ENCODE measurements at places on chromosomes 7 and 10.

DNA sequence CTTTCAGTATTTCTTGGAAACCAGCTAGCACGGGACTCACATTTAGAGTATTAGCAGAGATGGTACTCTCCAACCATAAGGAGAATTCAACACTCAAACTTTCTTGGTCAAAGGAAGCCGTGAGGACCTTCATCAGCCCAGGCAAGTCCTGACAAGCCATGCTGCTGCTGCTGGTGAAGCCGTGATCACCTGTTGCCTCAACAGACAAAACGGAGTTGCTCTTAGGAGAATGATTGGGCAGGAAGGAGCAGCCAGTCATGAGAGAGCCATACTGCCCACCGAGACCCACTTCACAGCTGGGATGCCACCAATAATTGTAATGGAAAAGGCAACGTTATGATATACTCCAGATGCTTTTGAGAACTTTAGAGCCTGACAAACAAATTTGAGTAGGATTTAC is 60.8 kb upstream of the PLPP4 start:
- DNase-seq: no peak

- no peak for DNase-seq
Measured at GRCh38 chr7:69786730-69787395, 188.6 kb downstream of the AUTS2 start.

DNA sequence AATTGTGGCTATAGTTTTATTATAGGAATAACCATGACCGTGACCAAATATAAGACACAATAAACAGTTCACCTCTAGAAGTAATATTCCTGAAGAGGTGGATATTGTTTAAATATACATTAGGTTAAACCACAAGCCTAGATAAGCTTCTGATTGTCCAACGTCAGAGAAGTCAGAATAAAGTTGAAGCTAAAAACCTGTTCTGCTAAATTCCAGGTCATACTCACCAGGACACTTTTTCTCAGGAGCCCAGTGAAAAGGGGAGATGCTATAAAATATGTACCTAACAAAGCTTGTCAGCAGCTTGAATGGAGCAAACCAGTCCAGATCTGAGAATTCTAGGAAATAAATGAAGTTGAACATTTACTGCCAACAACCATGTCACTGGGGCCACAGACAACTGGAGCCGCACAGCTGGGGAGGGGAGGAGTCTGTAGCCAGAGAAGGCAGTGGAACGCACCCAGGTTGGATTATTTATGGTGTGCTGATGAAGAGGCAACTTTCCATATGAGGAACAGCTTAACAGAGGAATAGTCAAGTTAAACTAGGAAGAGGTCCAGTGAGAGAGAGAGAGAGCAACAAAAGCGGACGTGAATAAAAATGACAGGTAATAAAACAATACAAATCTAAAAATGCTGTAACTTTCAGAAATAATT is 191.1 kb downstream of the ZNF438 start:
- no peak for DNase-seq

GRCh38 chr10:119500123-119500795 is 42.3 kb downstream of the RGS10 start:
- no peak for DNase-seq

DNA sequence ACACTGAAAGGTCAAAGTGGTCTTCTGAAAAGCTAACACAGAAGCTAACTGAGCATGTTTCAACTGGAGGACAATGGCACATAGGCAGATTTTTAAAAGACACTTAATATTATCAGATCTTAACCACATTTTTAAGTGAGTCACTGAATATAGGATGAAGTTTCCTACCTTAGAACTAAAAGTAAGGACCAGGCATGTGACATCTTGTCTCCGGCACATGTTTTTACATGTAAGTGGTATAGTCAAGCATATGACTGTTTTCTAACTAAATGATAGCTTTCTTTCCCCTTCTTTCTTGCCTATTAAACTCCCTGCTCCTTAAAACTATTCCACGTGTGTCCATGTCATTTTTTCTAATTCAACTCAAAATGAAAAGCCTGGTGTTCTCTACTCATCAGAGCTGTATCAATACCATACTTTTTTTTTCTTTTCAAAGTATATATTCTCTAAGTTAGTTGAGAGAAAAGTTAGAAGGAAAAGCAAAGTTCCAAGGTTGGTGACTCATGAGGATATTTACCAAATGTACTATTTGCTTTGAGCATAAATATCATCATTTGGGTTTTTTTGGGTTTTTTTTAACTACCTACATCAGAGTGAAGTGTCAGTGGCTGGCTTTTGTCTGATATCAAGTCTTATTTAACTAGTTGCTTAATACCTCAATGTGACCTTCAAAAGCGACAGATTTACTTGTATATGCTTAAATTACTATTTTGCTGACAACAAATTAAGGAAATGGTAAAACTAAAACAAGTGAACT is 127.5 kb downstream of the CRPPA start:
- DNase-seq: no peak

DNA sequence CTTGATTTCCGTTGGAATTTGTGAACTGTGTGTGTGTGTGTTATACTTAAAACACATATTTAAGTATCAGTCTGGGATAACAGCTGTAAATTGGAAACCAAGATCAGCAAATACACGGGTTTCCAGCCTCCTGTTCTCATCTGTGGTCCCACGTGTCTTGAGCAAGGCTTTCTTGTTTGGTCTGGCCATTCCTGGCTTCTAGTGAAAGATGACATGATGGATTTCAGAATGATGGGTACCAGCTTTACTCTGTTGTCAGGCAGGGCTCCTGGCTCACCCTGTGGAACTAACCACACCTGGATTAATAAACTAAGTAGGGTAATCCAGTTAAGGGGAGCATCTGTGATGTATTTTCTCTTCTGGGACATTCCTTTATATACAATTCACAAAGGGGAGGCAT is 346.2 kb upstream of the AOAH start:
- no peak for DNase-seq

DNA sequence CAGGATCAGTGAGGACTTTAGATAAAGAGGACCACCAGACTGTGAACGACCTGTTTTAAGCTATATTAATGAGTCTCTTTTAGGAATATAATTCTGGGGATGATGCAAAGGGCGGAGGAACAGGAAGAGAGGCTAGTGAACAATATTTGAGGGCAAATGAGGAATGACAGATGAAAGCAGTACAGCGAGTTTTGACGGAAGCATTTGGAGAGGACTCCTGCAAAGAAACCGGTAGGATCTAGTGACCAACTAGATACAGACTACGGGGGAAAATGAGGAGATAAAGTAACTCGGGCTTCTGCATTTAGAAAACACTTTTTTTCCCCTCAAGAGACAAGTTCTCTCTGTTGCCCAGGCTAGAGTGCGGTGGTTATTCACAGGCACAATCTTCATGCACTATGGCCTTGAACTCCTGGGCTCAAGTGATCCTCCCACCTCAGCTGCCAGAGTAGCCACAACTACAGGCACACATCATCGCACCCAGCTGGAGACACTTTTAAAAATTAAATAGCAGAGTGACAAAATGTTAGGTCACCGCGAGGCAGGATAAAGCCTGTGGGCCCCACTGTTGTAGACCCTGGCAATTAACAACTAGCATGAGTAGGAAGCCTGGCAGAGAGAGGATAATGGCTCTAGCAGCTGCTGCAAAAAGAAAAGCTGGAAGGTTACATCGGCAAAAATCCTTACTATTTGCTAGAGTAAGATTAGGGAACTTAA is 143.2 kb downstream of the SRPK2 start:
- no peak for DNase-seq

DNA sequence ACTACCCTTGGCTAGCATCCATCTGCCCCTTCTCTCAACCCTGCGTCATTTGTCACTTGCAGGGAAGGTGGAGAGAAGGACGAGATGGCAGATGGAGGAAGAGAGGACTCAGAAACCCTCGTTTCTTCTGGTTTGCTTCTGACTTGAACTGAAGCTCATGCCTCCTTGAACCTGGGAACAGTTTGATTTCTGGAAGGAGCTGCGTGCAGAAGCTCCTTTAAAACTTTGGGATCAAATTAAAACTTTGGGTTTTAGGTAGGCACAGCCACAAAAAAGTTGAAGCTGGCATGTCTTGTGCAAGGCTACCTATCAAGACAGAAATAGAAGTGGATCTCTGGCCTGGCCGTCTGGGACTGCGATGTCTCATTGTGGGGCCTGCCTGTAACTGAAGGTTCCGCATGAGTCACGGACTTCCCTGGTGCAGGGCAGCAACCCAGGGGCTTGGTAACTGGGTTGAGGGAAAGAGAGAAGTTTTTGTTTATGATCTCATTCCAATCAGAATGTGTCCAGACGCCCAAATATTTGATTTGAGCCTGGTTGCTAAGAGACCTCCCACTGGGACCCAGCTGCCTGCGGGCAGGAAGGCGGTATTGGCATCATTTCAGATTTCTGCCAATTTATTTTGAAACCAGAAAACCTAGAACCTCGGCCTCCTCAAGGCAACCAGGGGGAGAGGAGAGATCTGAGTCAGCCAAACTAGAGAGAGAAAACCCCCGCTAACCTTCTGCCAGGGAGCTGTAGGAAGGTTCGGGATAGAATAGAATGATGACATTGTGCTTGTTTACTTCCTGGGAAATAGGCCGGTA is 15.8 kb upstream of the CAMK1D start:
- no peak for DNase-seq

DNA sequence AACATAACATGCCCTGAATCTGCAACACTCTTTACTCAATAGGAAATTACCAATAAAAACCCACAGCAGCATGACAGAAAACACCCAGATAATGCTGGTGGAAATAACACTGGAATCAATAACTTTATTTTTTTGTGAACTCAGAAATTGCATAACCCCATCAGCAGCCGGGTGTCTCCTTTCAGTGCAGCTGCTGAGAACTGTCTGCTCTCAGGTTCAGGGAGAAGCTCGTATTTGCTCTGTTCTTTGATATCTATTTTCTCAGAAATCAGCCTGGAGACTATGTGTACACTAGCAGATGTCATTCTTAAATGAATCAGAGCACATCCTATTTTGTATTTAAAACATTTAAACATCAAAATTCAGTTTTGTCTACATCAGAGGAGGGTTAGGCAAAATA is 506.0 kb downstream of the POM121L12 start:
- DNase-seq: no peak

GRCh38 chr10:21304198-21304597 is 221.3 kb downstream of the SKIDA1 start:
- no peak for DNase-seq

DNA sequence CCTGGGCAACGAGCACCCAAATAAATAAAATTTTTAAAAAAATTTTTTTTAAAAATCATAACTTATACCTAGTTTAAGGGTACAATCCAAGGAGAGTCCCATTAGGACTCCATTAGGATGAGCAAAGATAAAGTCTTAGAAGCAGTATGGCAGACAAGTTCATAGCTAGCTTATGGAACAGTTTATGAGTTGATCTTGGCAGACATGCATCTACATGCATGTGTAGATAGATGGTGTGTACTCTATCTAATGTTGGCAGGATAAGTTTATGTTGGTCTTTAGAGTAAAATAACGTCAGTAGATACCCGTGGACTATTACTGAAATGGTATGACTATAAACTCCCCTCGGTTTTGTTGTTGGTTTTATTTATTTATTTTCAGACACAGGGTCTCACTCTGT is 40.2 kb downstream of the NSUN6 start:
- DNase-seq: no peak

GRCh38 chr7:94778711-94779459 is 123.0 kb upstream of the SGCE start:
- no peak for DNase-seq

- no peak for DNase-seq
Measured at GRCh38 chr7:105204953-105205352, 183.8 kb downstream of the SRPK2 start.

DNA sequence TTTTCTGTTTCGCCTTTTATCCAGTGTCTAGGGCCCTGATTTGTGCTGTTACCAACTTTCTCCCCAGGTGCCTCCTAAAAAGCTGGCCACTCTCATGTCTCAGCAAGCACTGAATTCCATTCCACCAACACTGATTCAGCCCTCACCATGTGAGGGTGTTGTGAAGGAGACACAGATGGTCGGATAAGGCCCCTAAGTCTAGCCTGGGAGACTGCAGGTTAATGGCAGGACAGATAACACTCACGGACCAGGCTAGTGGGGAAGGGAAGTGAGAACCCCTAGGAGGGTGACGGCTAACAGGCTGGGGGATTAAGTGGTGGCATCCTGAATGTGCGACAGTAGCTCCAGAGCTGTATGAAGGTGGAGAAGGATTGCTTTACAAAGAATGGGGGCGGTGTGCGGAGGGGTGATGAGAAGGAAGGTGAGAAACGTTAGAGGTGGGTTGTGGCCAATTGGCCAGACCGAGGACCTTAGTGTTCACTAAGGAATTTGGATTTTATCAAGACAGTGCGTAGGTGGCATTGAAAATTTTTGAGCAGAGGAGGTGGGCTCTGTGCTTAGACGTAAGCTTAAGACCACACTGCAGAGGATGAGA is 3.8 kb upstream of the DUSP5 start:
- no peak for DNase-seq

GRCh38 chr10:17850501-17850900 is 41.4 kb downstream of the MRC1 start:
- no peak for DNase-seq

- no peak for DNase-seq
Measured at GRCh38 chr7:55092975-55093373, 74.2 kb downstream of the EGFR start.

- DNase-seq: no peak
Measured at GRCh38 chr7:30458311-30458710, 20.3 kb downstream of the NOD1 start.

DNA sequence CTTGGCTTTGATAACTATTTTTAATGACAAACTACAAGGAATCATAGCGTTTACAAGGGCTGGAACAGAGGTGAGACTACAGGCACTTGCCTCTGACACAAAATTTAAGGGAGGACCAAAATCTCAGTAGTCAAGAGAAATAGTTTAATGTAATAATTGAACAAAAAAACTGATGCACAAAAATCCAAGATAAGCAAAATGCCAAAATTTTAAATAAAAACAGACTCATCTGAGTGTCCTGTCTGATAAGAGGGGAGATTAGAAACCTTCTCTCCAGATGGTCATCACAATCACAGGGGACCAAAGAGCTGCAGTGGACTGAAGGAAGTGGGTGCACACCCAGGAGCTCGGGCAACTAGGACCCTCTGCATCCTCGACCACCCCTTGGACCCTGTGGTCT is 70.5 kb downstream of the PARD3 start:
- DNase-seq: no peak

DNA sequence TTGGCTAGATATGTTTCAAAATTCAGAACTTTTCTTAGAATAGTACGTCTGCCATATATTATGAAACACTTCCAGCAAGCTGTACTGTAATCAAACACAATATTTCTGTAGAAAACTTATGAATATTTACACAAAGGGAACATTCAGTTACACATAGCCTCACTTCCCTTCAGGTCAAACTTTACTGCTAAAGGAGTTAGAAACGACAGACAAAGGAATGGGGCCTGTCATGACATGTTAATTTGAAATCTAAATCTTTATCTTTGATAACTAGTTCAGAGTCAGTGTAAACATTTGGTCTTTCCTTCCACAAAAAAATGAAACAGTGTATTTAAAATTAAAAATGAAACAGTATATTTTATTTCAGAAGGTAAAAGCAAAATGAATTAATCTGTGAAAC is 1.0 kb upstream of the CROT start:
- DNase-seq: no peak

GRCh38 chr10:126101325-126101724 is 205.0 kb downstream of the FANK1 start:
- DNase-seq: no peak

- DNase-seq: no peak
Measured at GRCh38 chr10:79980711-79981110, 31.8 kb upstream of the SFTPD start.
